PC-9 (cell line): ENCODE measurements at places on chromosomes 2 and 18. TPM values are rescaled to one million over a fixed set of nuclear protein-coding genes. Genes with fewer than 3 reads are reported as not detected.

MYL12A gene
- total RNA-seq = 469 and 532 TPM in 2 replicates

DNA sequence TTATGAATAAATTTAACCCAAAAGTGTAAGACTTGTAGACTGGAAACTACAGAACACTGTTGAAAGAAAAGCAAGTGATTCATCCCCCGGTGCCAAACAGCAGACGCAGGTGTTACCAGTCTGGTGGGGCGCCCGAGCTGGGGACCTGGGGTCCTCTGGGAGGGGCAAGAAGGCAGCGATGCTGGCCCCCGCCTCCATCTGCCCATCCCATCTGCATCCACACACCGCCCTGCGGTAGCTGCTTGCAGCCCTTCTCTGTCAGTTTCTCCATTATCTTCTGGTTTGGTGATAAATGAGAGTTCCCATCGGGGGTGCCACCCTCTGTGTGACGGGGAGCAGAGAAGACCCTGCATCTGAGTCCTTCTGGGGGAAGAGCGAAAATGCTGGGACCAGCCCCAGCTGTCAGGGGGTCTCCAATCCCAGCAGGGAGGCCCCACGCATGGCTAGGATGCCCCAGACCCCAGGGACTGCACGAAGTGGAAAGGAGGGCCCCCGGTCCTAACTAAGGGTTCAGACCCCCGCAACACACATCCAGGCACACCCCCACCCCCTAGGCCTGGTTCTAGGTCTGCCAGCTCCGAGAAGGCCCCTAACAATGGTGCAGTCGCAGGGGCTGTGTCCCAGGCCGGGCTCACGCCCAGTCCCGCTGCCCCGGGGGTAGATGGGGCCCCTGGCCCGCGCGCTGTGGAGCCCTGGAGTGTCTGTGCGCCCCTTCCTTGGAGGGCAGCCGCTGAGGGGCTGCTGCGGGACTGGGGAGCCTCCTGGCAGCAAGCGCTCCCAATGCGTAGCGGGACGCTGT lies 686 bp upstream of the RGPD8 start:
- DNase-seq = no peak

- no peak for DNase-seq
These were observed 91.2 kb downstream of the GLI2 start for GRCh38 chr2:120826716-120827410.

- no peak for DNase-seq
These were observed 61.5 kb downstream of the ADNP2 start for GRCh38 chr18:80170395-80171053.
